ENCODE measurements at places on chromosomes 6 and 20.

DNA sequence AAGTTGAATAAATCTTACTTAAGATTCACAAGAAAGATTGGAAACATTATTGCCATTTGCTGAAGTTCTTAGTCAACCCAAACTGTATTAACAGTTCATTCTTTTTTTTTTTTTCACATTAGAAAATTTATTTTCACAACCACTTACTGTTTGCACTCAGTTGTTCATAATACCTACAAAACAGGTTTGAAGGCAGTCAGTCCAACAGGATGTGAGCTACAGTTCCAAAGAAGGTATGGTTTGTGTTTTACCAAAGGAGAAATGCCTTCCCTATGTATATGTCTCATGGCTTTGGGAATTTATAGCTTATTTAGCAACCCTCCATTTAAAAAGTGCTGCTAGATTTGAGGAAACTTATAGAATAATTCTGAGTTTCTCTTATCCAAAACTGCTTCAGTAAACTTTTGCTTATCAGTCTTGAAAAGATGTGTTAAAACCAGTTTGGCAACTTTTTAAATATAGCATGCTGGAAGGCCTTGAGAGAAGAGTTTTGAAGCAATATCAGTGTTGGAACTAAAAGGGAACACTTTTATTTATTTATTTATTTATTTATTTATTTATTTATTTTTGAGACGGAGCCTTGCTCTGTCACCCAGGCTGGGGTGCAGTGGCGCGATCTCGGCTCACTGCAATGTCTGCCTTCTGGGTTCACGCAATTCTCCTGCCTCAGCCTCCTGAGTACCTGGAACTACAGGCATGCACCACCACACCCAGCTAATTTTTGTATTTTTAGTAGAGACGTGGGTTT lies 46.8 kb upstream of the RREB1 start:
- DNase-seq = no peak

GRCh38 chr20:49751397-49751736 lies 37.7 kb upstream of the B4GALT5 start:
- DNase-seq = no peak

DNA sequence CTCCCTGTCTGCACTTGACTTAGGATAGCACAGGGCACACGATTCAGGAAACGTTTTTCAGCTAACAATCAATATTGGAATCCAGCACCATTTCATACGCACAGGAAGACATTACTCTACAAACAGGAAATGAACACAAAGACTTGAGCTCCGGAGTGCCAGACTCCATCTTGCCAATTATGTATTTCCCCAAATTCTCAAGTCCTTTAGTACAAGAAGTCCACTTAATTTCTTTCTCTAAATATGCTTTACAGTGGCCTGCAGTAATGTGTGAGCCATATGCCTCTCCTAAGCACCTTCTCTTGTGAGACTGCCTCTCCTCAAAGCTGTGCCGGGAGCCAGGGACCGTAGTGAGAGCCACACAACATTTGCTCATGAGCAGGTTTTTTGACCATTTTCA lies 168.2 kb downstream of the THBS2 start:
- DNase-seq = no peak

GRCh38 chr20:24472426-24472825 lies 3.0 kb downstream of the SYNDIG1 start:
- no peak for DNase-seq

GRCh38 chr6:45254253-45254652 lies 73.9 kb upstream of the RUNX2 start:
- DNase-seq = no peak

DNA sequence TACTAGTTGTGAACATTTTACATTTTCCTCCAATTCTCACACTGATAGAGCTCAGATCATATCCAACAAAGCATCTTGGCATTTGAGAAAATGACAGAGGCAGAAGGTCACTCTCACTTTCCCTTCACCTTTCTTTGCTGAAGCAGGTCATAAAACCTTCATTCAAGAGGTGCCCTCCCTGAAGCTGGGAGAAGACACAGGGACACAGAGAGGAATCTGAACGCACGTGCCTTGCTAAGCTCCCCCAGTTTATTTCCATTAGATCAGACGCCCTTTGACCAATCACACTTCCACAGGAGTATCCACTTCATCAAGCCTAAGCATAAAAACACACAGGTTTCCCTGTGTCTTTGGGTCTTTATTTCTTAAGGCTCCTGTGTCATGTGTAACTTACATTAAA lies 9.2 kb upstream of the MBOAT1 start:
- no peak for DNase-seq
